T47D (cell line): ENCODE measurements at places on chromosomes 7 and 10.

DNA sequence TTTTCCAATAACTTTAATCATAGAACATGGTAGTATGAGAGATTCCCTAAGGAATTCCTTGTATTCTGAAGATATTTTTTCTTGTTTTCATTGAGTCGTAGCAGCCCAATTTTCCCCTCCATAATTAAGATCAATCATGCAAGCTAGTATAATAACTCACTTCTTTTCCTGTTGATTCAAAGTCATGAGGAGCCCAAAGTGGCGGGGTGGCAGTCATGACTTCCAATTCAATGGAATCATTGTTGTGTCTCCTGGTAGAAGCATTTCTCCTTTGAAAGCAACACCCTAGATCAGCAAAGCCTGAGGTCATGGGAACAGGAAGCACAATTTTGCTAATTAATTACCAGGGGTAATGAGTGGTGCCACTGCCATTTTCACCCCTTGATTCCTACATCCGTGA lies 77.6 kb upstream of the MAGI2 start:
- no peak for DNase-seq

DNA sequence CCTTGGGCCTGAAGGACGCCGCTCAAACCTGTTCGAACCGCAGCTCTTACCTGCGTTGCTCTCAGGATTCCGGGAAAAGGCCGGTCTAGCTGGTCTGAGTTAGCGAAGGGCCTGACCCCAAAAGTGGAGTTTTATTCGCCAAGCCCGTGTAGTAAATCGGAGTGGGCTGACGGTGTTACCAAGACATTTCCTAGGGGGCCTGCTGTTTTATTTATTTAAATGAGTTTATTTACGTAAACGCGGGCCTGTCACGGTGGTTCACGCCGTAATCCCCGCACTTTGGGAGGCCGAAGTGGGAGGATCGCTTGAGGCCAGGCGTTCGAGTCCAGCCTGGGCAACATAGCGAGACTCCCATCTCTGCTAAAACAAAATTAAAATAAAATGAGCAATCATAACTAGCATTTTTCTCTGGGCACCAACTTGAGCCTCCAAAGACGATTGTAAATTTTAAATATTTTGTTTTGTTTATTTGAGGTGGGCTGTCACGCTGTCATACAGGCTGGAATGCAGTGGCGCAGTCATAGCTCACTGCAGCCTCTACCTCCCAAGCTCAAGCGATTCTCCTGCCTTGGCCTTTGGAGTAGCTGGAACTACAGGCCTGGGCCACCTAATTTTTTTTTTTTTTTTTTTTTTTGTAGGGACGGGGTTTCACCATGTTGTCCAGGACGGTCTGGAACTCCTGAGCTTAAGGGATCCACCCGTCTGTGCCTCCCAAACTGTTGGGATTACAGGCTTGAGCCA lies 903 bp downstream of the ZNF655 start:
- peak; percentile 55 for DNase-seq

- no peak for DNase-seq
Observed at GRCh38 chr10:31413325-31413724, 94.3 kb downstream of the ZEB1 start.

DNA sequence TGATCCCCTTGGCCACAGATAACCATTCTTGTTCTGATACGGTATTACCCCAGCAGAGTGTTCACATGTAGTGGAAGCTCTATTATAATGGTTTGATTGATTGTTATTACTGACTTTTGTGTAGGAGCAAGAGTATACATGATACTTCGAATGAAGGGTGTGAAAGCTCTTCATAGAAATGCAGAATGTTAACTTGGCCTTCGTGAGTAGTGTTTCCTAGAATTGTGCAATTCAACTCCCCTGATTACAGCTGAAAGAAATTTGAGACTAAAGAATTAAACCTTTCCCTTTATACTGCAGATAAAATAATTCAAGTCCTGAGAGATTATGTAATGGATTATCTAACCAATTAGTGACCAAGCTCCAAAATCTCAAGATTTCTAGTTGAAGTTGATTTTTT lies 38.2 kb downstream of the MKLN1 start:
- DNase-seq = no peak

- no peak for DNase-seq
Observed at GRCh38 chr7:138024765-138025164, 22.9 kb upstream of the CREB3L2 start.

DNA sequence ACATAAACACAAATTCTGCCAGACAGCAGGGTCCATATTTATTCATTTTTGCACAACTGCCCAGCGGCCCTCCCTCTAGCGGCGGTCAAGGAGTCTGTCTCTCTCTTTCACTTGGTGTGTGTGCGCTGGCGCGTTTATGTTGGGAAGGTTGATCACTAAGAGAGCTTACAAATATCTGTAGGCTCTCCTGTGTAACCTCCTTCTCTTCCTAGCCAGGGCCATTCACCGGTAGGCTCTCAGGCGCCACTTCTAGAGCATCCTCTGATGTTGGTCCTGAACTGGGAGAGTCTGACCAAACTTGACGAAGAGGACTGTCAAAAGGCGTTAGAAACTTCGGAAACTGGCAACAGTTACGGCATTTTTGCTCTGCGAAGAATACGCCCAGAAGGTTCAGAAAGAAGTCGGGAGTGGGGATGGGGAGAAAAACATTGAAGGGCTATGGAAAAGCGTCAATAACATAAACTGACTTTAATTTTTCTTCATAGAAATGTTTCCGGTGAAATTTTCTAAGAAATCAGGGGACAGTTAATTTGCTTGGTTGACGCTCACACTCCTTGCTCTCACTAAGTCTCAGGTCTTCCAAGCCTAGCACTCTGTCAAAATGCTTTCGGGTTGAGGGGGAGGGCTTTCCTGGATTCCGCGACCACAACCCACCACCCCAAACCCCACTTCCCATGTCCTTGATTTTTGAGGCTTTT lies 731.1 kb downstream of the ZWINT start:
- no peak for DNase-seq

DNA sequence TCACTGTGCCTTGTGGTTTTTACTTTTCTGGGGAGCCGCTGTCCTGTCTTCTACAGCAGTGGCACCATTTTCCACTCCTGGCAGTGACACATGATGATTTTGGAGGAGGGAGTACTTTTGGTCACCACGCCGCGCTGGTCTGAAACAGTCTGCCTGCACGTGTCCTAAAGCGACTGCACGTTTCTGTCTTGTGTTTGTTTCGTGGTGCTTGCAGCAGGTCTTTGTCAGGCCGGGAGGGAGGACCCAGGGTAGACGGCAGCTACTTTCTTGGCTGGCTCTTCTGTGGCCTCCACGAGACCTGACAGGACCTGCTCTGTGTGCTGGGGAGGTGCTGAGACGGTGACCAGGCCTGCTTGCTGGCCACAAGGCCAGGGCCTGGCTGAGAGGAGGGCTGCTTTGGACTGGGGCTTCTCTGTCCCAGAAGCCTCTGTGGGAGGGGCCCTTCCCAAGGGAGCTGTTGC lies 82.0 kb downstream of the GLRX3 start:
- DNase-seq = no peak

- no peak for DNase-seq
Observed at GRCh38 chr10:101280511-101280910, 51.2 kb upstream of the LBX1 start.

- DNase-seq = no peak
Observed at GRCh38 chr10:17954861-17955260, 3.1 kb downstream of the SLC39A12 start.

DNA sequence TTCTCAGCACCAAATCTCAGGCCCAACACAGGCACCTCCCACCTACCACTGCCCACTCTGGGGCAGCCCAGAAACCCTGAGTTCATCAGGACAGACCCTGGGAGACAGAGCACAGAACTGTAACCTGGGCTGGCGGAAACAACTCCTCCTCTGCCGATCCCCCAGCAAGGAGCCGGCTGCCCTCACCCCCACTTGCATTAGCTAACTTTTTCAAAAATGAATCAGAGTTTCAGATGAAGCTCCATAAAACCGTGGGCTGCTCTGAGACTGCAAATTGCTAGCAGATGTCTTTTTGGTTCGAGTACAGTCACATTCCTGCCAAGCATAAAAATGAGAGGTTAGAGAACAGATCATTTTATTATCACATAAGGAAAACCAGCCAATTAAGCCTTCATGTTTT lies 93.4 kb upstream of the PARD3 start:
- no peak for DNase-seq

DNA sequence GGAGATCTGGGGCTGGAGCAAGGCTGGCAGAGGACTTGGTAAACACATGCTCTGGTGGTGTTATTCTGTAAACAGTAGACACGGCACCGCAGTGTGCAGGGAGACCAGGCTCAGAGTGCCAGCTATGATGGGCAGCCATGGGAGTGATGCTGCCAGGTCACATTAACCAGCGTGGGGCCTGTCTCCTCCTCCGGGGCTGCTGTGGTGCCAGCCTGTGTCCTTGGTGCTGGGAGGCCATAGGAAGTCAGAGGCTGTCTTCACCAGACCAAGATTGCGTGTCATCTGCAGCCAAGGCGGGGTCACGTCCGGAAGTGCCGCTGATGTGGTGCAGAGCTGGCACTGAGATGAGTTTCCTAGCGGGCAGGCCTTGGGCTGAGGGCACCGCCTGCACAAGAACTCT lies 236.0 kb downstream of the GLRX3 start:
- no peak for DNase-seq

DNA sequence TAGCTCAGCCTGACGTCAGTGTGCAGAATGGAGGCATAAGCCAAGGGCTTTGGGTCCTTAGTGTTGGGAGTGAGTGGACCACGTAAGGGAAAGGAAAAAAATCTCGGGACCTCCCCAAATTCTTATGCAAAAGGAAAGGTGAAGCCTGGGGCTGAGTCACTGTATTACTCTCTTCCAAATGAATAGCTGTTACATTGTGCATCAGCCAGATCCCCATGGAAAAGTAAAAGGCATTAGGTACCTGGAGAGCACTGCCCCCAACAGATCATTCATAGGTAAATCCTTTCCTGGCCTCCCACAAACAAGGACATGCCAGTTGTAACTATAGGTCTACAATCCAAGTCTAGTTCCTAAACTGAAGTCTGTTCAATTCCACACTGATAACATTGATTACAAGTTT lies 170.5 kb downstream of the C1GALT1 start:
- DNase-seq = no peak

DNA sequence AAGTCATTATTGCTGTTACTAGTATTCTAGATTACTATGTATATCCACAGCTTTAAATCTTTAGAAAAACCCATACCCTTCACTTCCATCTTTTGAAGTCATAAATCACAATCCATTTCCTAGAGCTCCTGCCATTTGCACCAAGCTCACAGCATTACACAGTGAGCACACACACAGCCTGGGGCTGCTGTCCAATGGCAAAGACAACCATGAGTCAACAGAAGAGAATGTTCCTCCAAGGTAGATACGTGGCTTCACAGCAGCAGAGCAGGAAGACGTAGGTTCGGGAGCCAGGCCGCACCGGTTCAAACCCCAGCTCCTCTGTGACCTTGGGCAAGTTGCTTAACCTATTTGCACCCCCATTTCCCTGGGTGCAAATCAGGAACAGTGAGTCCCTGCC lies 234.6 kb downstream of the DIP2C start:
- DNase-seq = peak; percentile 94

GRCh38 chr7:104825099-104825498 lies 188.9 kb upstream of the KMT2E start:
- no peak for DNase-seq

- no peak for DNase-seq
Observed at GRCh38 chr7:151948039-151948438, 8.2 kb upstream of the GALNTL5 start.

DNA sequence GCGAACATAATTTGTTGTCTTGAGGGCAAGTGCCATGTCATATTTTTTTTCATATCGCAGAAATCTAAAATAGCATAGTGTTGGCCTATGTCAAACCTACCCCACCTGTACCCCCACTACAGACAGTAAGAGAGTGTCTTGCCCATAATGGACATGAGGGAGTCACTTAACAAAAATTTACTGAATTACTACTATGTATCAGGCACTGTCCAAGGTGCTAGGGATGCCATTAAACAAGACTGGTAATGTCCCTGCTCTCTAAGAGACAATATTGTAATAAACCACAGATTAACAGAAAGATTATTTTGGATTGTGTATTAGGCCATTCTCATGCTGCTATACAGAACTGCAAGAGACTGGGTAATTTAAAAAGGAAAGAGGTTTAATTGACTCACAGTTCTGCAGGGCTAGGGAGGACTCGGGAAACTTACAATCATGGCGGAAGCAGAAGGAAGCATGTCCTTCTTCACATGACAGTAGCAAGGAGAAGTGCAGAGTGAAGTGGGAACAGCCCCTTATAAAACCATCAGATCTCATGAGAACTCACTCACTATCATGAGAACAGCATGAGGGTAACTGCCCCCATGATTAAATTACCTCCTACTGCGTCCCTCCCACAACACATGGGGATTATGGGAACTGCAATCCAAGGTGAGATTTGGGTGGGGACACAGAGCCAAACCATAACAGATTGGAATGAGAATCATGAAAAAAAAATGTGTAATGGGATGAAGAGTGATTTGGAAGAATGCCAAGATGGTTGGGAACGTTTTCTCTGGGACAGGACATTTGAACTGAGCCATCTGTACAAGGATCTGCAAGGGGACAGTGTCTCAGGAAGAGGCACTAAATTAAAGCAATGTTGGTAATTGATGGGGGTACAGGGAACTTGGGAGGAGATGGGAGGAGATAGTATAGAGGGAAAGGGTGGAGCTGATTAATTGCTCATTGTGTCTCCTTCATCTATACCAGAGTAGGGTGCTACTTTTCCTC lies 108.5 kb downstream of the FAM107B start:
- peak; percentile 61 for DNase-seq

GRCh38 chr10:61588770-61589211 lies 73.9 kb upstream of the CABCOCO1 start:
- DNase-seq = no peak

DNA sequence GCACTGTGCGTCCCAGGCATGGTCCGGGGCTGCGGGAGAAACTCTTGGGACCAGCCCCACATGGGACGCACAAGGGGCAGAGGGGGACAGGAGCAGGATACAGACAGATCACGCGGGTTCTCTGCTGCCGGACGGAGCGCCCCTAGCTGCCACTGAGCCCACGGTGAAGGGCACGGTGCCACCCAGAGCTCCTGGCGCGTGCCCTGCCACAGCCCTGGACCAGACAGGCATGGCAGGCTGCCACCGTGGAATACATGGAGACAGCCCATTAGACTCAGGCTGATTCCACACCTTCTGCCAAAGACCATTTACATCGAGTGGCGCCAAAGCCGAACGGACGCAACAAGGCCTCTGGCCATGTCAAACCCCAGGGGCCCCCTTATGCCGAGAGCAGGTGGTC lies 90.4 kb downstream of the MAD1L1 start:
- no peak for DNase-seq

DNA sequence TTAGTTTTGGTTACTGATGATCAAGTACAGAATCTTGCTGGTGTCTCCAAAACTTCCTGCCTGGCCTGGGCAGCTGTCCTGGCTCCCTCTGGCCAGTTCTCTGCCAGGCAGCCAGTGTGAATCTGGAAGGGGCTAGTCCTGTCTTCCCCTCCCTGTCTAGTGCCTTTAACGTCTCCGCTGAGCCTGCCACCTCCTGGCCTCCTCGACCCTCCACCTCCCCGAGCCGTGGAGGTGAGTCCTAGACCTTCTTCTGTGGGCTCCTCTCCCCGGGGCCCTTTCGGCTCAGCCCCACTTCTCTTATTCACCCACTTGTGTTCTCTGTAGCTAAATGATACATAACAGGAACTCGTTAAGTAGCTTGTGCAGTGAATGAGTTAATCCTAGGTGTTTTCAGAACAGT lies 218.2 kb downstream of the MGMT start:
- no peak for DNase-seq
